GM23248 (cell line): ENCODE measurements at places on chromosomes 12 and 14. TPM values are rescaled to one million over a fixed set of nuclear protein-coding genes. Genes with fewer than 3 reads are reported as not detected.
A peak's percentile ranks its signal among the peaks of the same experiment; 100 is the strongest.

DNA sequence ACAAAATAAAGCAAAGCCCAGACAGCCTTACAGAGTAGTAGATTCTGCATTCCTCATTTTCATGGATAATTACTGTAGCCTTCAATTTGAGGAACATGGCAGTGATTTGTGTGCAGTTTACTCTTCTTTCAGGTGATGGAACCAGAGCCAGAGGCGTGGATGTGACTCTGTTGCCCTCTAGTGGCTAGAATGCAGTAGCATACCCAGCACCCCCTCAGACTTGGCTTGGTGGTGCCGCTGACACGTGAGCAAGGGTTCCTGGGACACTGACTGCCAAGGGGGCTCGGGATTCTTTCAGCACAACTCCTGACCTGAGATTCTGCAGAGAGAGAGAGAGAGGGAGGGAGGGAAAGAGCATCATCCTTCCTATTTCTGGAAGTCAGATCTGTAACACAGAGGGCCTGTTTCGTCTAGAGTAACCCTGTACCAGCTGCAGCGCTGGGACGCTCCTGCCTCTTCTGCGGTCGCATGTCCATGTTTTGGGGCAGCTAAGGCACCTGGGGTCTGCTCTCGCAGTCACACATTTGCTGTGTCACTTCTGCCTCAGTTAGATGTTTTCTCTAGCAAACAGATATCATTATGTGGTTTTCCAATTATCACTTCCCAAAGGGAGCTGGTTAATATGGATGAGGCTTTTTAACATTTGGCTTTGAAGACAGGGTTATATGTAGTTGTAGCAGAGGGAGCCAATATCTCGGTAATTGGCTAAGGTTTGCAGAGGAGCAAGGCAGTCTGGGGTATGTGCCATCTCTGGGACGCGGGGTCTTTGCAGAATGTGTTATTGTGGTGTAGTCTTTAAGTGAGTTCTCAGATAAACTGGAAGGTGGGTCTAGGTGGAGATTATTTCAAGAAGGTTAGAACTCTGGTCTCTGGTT, 428.1 kb downstream of the NRXN3 start:
- no peak overlapping the region for H3K27ac ChIP-seq
- H3K27me3 ChIP-seq: peaks cover 8% of the 10 kb centered on the region; the same call in 1 of the 2 replicates
- no peak overlapping the region for H3K4me3 ChIP-seq

- peak; percentile 24 for DNase-seq
- peaks cover 32% of the 10 kb centered on the region for H3K4me1 ChIP-seq
- no peak overlapping the region for H3K4me3 ChIP-seq
- H3K36me3 ChIP-seq: no peaks in the 10 kb centered on the region
These were observed 467.0 kb downstream of the LRIG3 start for GRCh38 chr12:58453306-58453705.

- H3K4me1 ChIP-seq: no peaks in the 10 kb centered on the region
- H3K27ac ChIP-seq: no peak overlapping the region
- H3K27me3 ChIP-seq: no peaks in the 10 kb centered on the region; the same call in 1 of the 2 replicates
- no peaks in the 10 kb centered on the region for H3K36me3 ChIP-seq
- DNase-seq: no peak
These were observed 226.1 kb upstream of the DIO3 start for GRCh38 chr14:101335061-101335661.

DNA sequence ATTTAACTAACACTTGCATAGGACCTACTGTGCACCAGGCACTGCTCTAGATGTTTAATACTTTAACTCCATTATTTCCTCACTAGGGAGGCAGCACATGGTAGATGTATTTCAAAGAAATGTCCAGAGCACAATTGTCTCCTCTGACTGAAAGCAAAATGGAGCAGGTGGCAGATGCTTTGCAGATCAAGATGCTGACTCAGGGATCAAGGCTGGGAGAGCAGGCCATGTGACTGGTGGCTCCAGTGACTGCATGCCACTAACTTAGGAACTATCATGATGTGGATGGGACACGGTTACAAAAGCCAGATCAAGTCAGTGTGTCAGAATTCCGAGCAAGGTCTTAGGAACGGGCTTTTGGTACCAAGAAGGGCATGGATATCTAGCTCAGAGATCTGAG, 28.2 kb downstream of the SERPINA11 start:
- H3K4me1 ChIP-seq: no peaks in the 10 kb centered on the region
- no peak for DNase-seq
- peaks cover 9% of the 10 kb centered on the region; the same call in 1 of the 2 replicates for H3K27me3 ChIP-seq
- no peak overlapping the region for H3K27ac ChIP-seq
- no peaks in the 10 kb centered on the region for H3K36me3 ChIP-seq

The ADGRD1 gene
- total RNA-seq: 7.9 and 8.2 TPM in 2 replicates

DNA sequence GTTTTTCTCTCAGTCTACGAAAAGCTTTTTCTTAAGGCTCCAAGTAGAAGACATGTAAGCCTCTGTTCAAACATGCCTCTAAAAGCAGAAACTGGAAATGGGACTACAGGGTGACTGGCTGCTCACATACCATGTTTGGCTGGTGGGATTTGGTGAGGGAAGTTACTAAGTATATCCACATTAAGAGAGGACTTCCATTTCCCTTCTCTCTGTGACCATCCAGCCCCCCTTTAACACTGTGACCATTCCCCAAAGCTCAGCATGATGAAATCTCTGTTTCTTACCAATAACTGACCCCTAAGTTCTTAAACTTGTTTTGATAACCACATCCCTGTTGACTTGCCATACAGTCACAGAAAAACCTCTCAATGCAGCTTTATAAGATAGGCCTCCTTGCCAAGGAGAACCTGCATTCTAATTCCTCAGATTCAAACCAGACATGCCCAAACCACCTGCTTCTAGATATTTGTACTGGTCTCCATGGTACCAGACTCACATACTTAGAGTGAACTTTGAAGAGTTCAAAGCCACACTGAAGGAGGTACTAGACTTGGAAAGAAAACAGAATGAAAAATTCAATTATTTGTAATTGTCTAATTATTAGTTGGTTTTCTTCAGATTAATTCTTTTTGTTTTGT, 102.2 kb downstream of the VEZT start:
- DNase-seq: no peak
- peaks cover 15% of the 10 kb centered on the region for H3K4me1 ChIP-seq
- H3K27me3 ChIP-seq: no peaks in the 10 kb centered on the region
- no peak overlapping the region for H3K27ac ChIP-seq
- H3K36me3 ChIP-seq: no peaks in the 10 kb centered on the region

The POTEG gene
- total RNA-seq: not detected in 2 replicates

- no peaks in the 10 kb centered on the region for H3K36me3 ChIP-seq
- H3K4me1 ChIP-seq: 0 out of 2 replicates have a peak, but pooled peaks cover 10% of the 10 kb centered on the region
- no peaks in the 10 kb centered on the region for H3K27me3 ChIP-seq
- H3K27ac ChIP-seq: no peak overlapping the region
- DNase-seq: no peak
- no peak overlapping the region for H3K4me3 ChIP-seq
These were observed 71.8 kb downstream of the ACACB start for GRCh38 chr12:109188108-109188712.

The P2RX2 gene
- total RNA-seq: not detected in 2 replicates

The NXPH4 gene
- total RNA-seq: 5.6 and 5.7 TPM in 2 replicates

- no peaks in the 10 kb centered on the region for H3K4me1 ChIP-seq
- DNase-seq: no peak
- H3K4me3 ChIP-seq: no peak overlapping the region
- H3K36me3 ChIP-seq: no peaks in the 10 kb centered on the region
These were observed 13.6 kb downstream of the DLK1 start for GRCh38 chr14:100740196-100740825.

The GPR137C gene
- 0.89 and 1.1 TPM in 2 replicates for total RNA-seq

- no peak overlapping the region for H3K4me3 ChIP-seq
- no peaks in the 10 kb centered on the region for H3K27me3 ChIP-seq
- H3K4me1 ChIP-seq: peaks cover 15% of the 10 kb centered on the region
These were observed 24.1 kb downstream of the NTF3 start for GRCh38 chr12:5456030-5456429.
